ENCODE measurements at places on chromosomes 3 and 15.

DNA sequence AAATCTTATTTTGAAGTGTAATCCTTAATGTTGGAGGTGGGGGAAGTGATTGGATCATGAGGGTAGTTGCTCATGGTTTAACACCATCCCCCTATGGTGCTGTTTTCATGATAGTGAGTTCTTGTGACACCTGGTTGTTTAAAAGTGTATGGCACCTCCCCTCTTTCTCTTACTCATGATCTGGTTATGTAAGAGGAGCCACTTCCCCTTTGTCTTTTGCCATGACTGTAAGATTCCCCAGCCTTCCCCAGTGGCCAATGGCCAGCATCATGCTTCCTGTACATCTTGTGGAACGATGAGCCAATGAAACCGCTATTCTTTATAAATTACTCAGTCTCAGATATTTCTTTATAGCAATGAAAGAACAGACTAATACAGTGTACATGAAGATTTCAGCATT lies 39.8 kb upstream of the GMNC start:
- no peak for DNase-seq

DNA sequence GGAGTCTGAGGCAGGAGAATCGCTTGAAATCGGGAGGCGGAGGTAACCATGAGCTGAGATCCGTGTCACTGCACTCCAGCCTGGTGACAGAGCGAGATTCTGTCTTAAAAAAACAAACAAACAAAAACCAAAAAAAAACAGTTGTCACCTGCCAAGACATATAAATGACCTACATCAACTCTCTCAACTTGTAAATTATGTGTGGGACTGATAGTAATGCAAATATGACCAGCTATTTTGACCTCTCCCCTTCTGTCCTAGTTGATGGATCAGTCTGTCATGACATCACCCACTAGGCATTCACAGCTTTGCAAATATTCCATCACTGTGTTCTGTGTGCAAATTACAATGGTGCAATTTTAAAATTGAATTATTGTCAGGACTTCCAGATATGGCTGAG lies 175.4 kb downstream of the EBLN2 start:
- DNase-seq = no peak

DNA sequence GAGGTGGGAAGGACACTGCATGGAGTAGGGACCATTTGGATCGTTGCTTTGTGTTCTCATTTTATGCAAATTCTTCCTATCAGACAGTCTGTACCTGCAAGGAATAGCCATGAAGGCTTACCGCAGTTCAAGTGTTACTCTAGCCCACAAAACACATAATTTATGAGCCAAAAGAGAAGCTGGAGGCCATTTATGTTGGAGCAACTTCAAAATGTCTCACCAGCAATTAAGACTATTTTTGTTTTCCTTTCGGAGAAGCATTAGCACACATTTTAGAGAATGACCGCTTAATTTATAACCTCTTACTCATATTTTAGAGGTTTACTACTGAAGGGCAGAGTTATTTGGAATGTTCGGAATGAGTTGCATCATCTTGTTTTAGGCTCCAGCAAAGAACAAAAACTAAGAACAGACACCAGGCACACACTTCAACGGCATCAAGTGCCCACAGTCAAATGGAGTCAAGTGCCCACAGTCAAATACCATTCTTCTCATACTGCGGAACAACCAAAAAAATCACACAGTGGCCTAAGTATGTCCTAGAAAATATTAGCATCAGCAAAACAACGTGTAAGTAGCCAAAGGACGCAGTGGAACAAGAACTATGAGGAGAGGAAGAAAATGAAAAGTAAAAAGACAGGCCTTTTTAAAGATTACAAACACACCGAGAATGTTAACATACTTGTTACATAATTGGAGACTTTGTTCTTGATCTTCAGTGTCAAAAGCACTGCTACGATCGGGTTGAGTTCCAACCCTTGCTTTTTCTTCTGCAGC lies 17.5 kb upstream of the GOLGA8J start:
- DNase-seq = no peak

- DNase-seq = no peak
Measured at GRCh38 chr15:79129235-79129634, 38.7 kb upstream of the RASGRF1 start.

DNA sequence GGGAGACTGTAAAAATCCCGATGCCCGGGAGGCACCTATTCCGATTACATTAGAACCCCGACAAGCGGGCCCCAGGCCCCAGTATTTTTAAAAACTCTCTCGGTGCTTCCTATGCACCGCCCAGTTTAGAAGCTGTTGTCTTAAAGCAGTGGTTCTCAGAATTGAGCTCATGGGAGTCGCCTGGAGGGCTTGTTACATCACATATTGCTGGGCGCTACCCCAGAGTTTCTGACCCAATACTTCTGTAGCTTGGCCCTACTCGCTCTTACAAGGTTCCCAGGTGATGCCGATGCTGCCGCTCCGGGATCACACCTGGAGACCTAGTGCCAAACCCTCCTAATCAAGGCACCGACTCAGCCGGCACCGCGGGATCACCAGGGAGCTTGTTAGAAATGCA lies 35.2 kb downstream of the CPN2 start:
- no peak for DNase-seq
